ENCODE measurements at places on chromosomes 1 and 21.

DNA sequence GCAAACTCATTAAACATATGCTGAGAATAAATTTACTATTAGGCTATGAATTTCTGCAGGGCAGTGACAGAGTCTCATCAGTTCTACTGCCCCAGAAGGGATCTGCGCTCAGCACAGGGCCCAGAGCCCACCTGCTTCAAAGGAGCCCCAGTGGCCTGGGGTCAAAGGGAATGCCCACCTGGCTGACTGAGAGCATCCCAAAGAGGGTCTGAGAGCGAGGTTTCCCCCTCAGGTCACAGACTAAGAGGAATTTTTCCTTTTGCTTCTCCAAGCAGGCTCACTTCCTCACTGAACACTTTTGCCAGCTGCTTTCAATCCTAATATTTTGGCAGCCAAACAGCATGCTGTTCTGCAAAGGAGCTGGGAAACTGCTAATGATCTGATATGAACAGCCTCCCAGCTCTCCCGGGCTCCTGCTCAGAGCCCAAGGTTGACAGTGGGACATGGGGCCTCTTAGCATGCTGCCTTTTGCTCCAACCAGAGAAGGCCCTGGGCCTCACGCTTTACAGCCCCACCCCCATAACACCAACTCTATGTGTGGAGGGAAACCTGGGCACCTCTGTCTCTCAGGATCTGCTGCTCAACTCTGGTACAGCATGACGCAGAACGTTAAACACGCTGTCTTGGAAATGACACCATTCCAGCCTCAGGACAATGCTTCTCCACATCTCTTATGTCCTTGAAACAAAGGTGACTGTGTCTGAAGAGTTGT lies 70.7 kb upstream of the SYT6 start:
- DNase-seq, result no peak

GRCh38 chr1:69221524-69221923 lies 346.2 kb upstream of the LRRC7 start:
- peak; percentile 1 for DNase-seq

DNA sequence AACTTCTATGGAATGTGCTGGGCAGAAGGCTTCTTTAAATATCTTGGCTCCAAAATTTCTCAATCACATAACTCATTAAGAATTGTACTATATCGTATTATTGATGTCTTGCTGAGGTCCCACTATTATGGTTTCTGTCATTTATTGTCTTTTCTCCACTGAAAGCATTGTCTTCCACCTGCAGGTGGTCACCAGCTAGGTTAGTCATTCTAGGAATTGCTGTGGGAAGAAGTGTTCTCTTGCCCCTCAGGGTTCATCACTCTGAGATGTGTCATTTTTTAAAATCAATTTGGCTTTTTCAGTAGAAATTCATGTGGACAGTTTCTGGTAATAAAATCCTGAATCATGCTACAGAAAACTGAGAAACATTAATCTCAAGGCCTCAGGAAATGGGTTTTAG lies 66.1 kb downstream of the NCAM2 start:
- DNase-seq, result no peak

DNA sequence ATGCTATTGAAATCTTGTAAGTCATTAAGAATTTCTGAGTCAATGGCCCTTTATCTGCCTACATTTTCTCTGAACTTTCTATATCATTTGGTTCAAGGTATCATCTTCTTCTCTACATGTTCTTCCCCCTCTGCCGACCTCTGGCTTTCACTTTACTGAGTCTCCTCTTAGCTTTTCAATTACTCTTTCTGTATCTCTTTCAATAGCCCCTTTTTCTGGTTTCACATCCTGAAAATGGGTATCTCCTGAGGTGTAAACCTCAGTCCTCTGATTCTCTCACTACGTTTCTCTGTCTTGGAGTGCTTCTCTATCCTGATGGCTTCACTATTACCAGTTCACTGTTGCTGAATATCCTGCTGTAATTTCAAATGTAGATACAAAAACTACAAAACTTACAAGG lies 98.9 kb downstream of the LYST start:
- DNase-seq, result no peak

- no peak for DNase-seq
These were observed 43.7 kb upstream of the KANK4 start for GRCh38 chr1:62362926-62363325.

DNA sequence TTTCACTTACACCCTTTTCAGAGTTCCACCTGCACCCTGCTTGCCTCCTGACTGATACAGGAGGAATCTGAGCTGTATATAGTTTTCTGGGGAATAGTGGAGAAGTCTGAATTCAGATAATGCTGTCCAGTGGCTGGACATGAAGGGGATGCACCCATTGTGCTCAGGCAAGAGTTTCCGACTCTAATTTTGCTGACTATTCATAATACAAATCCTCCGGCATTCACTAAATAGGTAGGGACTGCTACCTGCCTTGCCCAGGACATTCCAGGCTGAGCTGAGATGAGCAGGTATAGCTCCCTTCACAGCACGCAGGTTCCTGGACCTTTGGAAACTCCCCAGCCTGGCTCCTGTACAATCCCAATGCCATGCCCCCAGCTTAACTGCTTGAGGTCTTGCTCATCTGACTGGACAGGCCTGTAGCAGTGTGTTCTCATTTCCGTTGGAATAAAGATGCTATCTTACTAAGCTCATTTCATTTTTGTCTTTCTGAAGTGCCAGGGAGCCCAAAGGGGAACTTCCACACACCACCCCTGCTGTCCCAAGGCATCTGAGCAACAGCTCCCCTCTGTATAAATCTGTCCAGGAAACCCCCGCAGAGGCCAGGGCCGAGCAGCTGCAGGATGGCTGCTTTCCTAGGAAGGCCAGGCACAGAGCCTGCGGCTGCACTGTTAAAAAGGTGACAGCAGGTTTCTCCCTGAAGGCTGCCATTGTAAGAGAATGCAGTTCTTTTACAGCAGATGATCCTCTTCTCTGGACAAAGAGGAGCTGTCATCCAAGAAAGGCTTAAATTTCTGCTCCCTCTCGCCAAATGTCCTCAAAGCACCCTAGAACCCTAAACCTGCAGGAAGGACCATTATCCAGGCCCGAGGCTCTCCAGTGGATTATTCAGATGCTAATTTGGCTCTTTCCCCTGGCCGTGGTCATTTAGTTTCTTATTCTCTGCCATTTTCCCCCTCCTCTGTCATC lies 21.7 kb upstream of the VASH2 start:
- DNase-seq, result no peak

DNA sequence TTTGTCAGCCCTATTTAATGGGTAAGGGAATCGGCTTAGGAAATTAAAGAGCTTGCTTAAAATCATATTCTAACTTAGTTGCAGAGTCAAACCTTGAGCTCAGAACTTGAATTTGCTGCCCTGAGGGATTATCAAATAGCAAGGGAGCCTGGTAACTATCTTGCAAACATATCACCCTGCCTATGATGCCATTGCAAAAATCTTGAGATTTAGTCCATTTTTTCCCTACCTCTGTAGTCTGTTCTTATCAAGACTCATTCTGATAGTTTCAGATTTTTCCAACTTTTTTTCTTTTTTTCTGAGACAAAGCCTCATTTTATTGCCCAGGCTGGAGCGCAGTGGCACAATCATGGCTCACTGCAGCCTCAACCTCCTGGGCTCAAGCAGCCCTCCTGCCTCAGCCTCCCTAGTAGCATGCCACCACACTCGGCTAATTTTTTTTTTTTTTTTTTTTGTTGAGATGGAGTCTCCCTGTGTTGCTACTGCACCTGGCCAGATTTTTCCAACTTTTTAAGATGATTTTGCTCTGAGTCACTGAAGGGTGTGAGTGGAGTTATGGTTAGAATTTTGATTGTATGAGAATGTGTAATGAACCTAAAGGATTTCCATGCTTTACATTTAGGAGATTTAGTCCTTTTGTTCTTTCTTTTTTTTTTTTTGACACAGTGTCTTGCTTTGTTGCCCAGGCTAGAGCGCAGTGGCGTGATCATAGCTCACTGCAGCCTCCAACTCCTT lies 12.2 kb downstream of the SARS1 start:
- DNase-seq, result no peak

DNA sequence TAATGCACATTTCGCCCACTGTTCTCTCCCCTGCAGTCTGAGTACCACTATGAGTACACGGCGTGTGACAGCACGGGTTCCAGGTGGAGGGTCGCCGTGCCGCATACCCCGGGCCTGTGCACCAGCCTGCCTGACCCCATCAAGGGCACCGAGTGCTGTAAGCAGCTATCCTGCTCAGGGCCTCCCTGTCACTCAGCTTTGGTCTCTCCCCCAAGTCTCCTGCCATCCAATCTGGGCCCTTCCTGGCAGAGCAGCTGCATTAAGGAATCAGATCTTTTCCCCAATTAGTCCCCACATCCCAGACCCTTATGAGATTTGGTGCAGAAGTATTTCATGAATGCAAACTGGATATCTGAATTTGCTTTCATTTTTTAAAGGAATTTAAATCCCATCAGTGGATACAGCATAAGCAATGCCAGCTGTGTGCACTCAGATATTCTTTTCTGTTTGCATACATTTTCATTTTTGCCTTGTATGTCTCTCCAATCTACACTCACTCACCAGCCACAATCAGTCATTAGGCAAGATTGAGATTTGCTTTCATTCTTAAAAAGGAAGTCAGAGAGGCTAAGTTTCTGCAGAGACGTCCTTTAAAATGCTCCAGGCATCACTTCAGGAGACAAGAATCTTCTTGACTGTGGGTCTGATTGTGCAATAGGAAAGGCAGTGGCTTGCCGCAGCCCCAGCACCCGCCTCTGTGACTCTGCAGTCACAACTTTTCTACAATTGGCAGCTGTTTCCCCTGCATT lies 48.1 kb downstream of the ELAPOR1 start:
- DNase-seq, result no peak

DNA sequence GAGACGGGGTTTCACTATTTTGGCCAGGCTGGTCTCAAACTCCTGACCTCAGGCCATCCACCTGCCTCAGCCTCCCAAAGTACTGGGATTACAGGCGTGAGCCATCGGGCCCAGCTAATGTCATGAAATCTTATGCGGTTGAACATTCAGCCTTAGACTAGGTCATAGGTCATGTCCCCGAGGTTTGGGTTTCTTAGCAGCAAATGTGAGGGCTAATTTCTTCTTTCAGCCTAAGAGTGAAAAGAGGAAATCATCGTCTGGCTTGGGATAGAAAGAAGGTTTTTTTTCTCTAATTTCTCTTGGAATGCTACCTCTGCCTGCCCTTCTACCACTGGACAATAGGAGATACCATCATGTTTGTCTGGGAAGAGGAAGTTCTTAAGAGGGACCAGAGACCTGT lies 18.0 kb upstream of the PIK3CD start:
- DNase-seq, result no peak

DNA sequence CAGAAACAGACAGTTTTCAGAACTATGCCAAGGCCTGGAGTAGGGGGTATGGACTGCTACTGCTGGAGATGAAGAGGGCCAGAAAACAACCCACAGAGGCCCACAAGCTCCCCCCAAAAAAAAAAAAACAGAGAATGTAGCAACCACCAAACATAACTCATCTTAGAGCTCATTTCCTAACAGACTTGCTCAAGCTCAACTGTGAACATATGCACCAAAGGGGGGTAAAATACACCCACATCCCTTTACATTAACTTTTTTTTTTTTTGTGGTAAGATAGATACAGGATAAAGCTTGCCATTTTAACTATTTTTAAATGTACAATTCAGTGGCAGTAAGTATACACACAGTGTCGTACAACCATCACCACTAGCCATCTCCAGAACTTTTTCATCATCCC lies 36.0 kb downstream of the SEC16B start:
- DNase-seq, result no peak

DNA sequence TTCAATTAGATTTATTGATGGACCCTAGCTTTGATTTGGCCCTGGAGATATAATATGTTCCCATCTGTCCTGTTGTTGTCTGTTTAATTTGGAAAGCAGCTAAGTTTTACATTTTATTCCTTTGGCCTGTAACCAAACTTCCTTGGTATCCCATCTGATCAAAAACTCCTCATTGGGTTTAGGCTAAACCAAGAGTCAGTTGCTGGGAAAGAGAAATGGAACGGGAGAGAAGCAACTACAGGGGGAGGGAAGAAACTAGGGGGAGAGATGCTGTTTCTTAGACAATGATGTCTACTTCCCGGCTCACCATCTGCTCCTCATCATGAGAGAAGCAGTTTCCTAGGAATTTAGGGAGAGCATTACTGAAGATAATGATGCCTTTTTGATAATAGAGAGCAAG lies 141.8 kb downstream of the SYT2 start:
- no peak for DNase-seq

GRCh38 chr1:168433238-168433637 lies 110.6 kb downstream of the XCL2 start:
- no peak for DNase-seq
